ENCODE measurements at places on chromosomes 1 and 21. TPM values are rescaled to one million over a fixed set of nuclear protein-coding genes. Genes with fewer than 3 reads are reported as not detected.

DNA sequence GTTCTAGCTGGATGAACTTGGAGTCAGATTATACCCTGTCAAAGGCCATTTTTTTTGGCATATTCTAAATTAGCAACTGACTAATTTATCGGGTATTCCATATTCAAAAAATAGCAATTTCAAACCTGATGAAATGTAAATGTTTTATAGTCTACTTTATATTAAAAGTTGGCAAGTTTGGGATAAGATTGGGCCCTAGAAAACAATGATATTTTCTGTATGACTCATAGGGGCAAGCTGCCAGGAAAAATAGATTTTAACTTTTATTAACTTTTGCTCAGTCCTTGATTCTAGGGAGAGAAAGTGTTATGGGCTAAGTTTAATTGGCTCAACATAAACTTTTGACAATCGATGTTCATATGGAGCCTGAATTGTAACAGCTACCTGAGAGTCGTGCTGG lies 576.9 kb upstream of the B3GALT2 start:
- peak; percentile 61 for DNase-seq

- DNase-seq, result no peak
Observed at GRCh38 chr1:46772571-46772970, 26.3 kb upstream of the CYP4B1 start.

Gene SH3BGR
- total RNA-seq, result 15.9 TPM

Gene SPRR3
- not detected for total RNA-seq

Gene NPR1
- not detected for total RNA-seq
